B cell (primary cell): ENCODE measurements at places on chromosomes 3 and 15.

DNA sequence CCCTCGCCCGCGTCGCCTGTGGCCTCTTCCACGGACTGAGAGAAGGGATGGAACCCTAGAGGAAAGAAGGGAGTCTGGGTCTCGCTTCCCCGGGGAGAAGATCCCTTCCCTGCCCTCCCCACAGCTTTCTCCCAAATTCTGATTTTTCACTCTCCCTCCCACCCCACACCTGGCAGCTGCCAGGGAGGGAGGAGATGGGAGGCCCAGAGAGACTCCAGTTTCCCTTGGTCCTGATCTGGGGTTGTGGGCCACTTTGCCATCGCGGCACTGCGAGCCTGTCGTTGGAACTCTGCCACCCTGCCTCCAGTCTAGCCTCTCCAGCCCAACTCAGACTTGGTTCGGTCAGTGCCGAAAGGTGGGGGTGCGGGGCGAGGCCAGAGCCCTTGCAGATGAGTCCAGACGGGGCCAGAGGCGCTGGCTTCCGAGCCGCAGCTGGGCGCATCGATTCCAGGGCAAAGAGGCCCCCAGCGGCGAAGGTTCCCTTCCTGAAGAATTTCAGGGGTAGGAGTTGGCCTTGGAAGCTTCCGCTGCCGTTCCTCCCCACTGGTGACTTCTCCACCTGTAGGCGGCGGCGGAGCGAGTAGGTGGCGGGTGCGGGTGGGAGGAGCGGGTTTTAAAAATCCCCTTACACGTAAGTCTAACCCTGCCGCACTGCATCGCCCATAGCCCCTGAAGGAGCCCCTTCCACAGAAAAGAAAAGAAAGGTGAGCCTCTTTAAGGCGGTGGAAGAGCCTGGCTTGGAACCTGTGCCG lies 5.2 kb downstream of the WNT5A start:
- no peak for DNase-seq

- DNase-seq: no peak
Measured at GRCh38 chr3:31421314-31422048, 111.2 kb upstream of the STT3B start.

DNA sequence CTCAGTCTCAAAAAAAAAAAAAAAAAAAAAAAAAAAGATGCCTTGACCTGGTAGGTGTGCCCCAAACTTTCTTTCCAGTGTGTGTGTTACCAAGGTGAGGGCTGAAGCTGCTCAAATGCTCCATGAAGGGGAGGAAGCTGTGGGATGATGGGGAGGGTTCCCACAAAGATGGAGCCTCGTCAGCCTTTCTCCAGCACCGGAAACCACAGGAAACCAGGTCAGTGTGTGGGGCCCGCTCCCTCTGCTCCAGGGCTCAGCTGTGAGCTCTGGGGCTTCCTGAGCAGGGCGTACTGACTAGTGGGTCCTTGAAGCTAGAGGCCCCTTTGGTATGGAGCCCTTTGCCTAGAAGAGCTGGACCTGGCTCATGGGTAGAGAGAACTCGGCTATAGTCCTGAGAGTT lies 681 bp upstream of the IL17RE start:
- DNase-seq: no peak

DNA sequence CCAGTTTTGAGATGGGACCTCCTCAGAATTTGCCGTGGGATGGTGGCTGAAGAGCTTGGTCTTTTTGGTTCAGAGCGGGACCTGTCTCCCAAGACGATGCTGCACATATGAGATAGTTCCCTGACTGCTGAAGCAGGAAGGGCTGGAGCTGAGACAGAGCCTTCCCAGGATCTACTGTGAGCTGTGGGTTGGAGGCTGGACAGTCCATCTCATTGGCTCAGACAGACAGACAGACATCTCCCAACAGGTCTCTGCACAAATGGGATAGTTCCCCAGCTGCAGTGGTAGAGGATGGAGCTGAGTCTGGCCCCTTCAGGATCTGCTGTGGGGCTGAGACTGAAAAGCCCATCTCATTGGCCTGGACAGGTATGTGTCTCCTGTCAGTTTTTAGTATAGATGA lies 1145.6 kb upstream of the CADM2 start:
- DNase-seq: no peak

GRCh38 chr3:25527801-25528200 lies 99.7 kb downstream of the RARB start:
- no peak for DNase-seq
